ENCODE measurements at places on chromosomes 2 and 18.
A peak's percentile ranks its signal among the peaks of the same experiment; 100 is the strongest.

DNA sequence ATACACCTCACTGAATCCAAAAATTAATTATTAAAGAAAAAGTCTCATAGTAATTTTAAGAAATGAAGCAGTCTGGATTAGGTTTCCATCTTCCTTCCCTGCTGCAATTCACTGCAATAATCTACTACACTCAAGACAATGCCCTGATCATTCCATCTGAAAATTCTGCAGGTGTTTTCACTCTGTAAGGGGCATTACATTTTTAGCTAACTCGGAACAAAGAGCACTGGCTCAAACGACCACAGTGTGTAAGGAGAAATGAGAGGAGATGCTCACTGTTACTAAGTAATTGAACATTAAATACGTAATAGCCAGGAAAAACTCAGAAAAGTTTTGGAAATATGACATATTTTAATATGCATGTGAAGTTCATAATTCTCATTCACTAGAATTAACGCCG is 1.3 kb downstream of the B4GALT6 start:
- no peak for DNase-seq

- no peak for DNase-seq
These were observed 17.3 kb downstream of the PAX3 start for GRCh38 chr2:222281506-222281905.

DNA sequence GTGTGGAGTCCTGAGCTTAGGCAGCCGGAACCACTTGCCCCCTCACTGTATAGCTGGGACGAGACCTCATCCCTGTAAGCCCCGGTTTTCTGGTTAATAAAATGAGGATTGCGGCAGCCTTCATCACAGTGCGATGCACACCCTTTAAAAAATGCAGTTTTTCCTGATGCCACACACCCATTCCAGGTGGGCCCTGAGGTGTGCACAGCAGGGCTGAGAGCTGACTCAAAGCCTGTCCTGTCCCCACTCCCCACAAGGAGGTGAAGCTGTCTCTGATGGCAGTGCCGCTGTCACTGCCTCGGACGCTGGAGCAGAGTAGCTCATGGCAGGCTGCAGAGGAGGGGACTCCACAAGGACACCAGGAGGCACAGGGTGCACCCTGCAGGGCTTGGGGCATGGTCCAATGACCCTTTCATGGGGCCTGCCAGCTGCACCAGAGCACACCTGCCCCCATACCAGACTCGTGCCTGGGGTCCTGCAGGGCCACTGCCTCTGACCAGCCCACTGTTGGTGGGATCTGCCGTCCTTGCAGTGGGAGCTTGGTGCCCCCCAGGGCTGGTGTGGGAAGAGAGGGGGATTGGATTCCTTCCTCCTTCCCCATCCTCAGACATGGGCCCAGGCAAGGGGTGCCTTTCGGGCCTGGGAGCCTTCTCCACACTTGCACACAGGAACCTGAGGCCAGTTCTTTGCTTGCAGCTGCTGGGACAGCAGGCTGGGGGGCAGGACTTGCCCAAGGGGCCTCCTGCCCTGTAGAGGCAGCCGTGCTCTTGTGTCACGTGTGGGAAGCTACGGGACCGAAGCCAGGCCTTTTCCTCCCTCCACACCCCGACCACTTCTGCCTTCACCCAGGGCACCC is 22.8 kb downstream of the GPC1 start:
- no peak for DNase-seq

DNA sequence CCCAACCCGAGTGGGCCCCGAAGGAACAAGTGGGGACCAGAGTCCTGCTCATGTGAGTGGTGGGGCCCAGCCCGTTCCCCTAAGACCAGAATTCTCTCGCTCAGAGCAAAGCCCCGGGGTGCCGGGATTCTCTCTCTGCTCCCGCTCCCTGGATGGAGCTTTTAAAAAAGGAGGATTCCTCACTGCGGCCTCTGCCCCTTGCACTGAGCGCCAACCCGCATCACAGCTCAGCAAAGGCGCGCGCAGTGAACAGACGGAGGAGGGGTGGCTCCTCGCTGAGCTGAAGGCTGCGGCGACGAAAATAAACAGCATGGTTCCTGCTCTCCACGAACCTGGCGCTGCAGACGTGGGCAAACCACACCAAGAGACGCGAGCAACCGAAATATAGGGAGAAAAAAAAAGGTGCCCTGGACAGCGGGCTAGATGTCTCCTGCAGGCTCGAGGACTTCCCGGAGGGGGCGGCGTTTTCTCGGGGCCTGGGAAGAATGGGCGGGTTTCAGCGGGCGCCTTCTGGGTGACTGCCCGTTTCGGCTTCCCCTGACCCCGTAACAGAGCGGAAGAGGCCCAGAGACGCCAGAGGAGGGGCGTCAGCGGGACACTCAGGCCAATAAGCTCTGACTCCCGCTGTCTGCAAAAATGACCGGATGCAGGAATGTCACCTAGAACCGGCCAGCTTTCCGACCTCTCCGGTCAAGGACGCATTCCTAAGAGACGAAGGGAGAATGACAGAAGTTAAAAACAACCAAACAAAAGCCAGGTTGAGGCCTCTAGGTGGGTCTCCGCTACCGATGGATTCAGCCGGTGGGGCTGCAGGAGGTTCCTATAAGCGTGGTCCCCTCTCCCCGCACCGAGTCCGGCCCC is 819 bp upstream of the KLF11 start:
- DNase-seq = peak; percentile 15

- DNase-seq = no peak
These were observed 486.4 kb downstream of the BCL11A start for GRCh38 chr2:60067006-60067405.

- no peak for DNase-seq
These were observed 305.2 kb downstream of the TXNL1 start for GRCh38 chr18:56333146-56333545.

DNA sequence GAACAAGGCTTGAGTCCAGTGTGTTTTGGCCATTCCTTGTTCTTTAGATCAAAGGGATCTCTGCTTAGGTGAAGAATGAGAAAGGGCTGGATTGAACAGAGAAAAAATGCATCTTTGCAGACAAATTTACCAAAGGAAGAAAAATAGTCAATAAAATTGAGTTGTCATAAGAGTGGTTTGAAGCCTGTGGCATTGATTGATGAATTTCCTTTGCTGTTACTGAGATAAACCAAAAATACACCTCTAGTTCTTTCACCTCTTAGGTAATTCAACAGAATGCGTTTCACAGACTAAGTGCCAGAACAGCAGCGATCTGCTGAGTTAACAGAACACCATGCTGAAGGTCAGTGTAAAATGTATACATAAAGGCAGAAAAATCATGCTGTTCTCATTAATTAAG is 96.8 kb downstream of the SPHKAP start:
- no peak for DNase-seq

GRCh38 chr18:10965119-10965518 is 184.2 kb downstream of the PIEZO2 start:
- DNase-seq = no peak

DNA sequence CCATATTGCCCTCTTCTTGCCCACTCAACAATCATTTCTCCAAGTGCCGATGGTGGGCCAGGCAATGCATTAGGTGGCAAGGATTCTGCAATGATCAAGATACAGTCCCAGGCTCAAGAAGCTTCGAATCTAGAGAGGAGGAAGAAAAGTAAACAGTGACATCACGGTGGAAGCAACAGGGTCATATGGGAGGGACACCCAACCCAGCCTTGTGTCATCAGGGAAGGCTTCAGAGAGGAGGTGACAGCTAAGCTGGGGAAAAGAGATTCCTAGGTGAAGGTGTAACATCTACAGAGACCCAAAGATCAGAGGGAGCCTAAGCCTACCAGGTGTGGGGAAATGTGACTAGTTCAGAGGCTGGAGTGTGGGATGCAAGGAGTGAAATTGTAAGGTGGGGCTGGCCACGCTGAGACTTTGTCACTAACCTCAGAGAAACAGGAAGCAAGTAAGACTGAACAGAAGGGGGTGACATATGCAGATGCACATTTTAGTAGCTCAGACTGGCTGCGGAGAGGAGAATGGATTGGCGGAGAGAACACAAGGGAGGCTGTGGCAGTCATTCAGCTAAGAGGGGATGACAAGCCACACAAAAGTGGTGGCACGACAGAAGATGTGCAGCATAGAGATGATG is 104.9 kb downstream of the ANKRD44 start:
- peak; percentile 32 for DNase-seq

GRCh38 chr2:128304715-128305554 is 13.7 kb downstream of the HS6ST1 start:
- DNase-seq = no peak

GRCh38 chr2:203973000-203973399 is 36.4 kb downstream of the ICOS start:
- DNase-seq = no peak

- DNase-seq = no peak
These were observed 563 bp downstream of the KIF3C start for GRCh38 chr2:25981596-25982272.

DNA sequence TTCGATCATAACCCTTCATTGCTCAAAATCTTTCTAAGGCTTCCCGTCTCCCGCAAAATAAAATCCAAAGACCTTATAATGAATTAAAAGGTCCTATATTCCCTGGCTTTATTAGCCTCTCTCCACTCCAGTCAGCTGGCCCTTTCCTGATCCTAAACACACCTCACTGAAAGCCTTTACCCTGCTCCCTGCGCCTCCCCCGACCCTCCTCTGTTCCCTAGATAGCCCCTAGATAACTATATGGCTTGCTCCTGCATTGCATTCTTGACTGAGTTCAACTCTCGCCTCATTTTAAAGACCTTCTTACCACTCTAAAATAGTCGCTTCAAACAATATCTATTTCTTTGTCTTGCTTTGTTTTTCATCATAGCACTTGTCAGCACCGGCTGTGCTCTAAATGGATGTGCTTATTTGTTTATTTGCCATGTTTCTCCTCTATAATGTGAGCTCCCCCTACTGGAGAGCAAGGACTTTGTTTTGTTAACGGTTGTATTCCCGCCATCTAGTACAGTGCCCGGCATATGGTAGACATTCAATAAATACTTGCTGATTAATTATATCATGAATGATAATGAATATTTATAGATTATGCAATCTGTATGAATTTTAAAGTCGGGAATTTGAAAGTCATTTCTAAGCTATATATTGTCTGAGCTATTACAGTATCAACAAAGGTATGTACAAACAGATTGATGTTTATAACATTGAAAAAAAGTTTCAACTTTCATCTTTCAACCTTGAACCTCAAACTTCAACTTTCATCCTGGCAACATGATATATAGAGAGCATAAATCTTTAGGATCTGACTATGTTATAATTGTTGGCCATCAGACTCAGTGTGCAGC is 32.4 kb upstream of the VIT start:
- DNase-seq = no peak

DNA sequence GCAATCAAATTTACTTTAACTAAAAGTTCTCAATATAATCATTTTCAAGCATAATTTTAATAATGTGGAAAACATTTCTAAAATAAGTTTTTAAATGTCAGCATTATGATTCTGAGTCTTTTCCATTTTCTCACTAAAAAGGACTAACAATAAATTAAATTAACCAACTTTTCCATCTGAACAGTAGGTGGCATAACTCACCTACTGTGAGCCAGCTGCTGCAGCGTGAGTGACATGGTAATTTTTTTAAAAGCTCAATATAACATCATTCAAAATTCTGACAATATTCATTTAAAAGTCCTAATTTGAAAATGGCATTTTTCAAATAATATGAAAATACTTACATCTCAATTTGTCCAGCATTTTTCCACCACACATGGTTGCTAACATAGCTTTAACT is 66.5 kb downstream of the DTNB start:
- no peak for DNase-seq

GRCh38 chr18:9091066-9091476 is 11.4 kb upstream of the NDUFV2 start:
- DNase-seq = no peak

GRCh38 chr2:55801436-55801835 is 107.8 kb upstream of the PNPT1 start:
- no peak for DNase-seq

GRCh38 chr2:105344704-105345345 is 7.5 kb downstream of the C2orf49 start:
- DNase-seq = no peak

GRCh38 chr2:196160946-196161345 is 10.4 kb downstream of the STK17B start:
- DNase-seq = no peak

GRCh38 chr2:183390109-183390508 is 265.9 kb downstream of the NUP35 start:
- DNase-seq = no peak

GRCh38 chr2:149200109-149200520 is 130.3 kb upstream of the LYPD6 start:
- DNase-seq = no peak

DNA sequence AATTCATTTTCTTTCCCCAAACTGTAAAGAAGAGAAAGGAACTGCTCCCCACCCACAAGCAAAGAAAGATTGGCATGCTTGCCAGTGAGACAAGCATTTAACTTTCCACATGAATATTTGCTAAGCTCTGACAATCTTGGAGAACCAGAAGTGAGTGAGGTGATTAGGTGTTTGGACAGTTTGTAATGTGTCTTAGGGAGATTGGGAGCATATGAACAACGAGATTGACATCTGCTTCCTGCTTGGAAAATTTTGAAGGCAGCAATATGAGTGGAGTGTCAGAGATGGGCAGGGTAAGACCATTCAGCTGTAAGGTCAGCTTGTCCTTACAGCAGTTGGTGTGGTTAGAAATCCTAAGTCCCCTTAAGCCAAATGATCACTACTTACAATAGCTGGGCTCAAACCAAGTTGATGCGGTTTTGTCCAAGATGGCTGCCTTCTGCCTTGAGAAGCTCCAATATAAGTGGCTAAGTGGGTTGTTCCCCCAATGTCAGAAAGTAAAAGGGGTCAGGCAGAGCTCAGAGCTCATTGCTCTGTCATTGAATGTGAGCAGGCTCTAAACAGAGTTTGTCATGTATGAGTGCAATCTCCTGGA is 36.0 kb upstream of the GALNT5 start:
- DNase-seq = no peak

DNA sequence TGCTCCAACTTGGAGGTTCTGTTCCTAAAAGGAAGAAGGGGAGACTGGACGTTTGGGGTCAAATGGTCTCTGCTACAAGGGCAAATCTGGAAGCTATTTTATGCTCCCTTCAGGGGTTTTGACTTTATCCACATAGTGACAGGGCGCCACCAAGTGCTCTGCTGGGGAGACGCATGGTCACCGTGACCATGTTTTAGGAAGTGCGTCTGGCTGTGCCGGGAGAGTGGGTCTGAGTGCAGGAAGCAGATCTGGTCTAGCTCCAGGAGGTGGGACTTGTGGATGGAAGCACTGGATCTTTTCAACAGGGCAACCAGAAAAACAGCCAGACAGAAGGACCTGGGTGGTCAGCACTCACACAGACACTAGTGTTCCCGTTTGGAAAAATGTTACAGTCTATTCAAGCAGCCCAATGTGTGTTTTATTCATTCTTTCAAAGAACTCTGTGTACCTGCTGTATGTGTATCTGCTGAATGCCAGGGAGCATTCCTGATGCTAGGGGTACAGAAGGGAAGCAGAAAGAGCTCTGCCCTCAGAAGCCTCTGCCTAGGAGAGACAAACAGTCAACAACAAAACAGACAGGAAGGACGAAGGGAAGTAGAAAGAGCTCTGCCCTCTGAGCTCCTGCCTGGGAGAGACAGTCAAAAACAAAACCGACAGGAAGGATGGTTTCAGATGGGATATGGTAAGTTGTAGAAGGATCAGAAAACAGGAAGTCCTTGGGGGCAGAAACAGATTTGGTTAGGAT is 14.3 kb downstream of the IMPA2 start:
- DNase-seq = no peak

GRCh38 chr18:76395609-76396008 is 99.4 kb downstream of the ZNF516 start:
- DNase-seq = no peak

GRCh38 chr18:58119819-58120218 is 75.8 kb downstream of the NEDD4L start:
- DNase-seq = no peak

- no peak for DNase-seq
These were observed 64.6 kb upstream of the MYO3B start for GRCh38 chr2:170113168-170113894.

- DNase-seq = no peak
These were observed 38.6 kb downstream of the FEZ2 start for GRCh38 chr2:36559221-36559942.
